ENCODE measurements at places on chromosomes 7 and 10.

DNA sequence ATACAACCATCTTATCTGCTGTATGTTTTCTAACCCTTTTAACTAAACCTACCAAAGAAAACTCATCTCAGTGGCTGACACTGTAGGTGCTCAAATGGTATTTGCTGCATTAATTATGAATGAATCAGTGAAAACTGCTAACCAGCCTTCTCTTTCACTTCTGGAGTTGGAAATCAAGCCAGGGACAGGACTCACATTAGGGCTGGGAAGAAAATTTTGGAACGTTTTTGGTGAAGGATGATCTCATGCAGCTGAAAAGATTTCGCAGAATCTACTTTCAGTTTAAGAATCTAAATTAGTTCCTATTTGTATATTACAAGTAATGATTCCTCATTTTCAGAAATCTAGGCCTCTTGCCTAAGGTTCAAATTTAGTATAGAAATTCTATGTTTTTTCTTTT is 12.9 kb downstream of the MTPN start:
- no peak for DNase-seq

GRCh38 chr7:99040104-99040958 is 103.6 kb downstream of the SMURF1 start:
- DNase-seq = no peak

GRCh38 chr10:24034571-24034970 is 174.4 kb upstream of the KIAA1217 start:
- DNase-seq = no peak

DNA sequence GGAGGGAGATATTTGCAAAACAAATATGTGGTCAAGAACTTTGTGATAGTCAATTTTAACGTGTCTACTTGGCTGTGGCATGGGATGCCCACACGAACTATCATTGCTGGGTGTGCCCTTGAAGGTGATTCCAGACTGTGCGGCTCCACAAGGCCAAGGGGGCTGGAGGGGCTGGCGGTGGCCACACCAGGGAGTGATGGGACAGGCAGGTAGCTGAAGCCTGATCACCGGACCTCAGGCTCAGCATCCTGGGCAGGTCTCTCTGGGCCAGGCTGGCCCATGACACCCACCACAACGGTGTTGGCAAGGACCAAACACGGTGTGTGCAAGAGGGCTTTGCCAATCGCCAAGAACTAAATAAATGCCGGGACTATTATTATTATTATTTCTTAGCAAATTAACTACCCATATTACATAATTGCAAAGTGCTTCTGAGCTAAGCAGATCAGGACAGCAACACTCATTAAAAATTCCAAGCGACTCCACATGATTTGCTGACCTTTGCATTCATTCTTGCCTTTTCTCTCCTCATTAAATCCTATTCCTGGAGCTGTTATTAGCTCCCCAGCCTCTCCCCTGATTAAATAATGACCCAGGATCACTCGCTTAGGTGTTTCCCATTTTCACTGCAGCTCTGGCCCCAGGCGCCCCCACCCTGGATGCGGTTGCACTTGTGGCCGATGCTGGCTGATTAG is 35.4 kb upstream of the PPP2R2D start:
- DNase-seq = no peak

- DNase-seq = no peak
Observed at GRCh38 chr10:116452338-116452720, 24.7 kb downstream of the PNLIPRP3 start.

DNA sequence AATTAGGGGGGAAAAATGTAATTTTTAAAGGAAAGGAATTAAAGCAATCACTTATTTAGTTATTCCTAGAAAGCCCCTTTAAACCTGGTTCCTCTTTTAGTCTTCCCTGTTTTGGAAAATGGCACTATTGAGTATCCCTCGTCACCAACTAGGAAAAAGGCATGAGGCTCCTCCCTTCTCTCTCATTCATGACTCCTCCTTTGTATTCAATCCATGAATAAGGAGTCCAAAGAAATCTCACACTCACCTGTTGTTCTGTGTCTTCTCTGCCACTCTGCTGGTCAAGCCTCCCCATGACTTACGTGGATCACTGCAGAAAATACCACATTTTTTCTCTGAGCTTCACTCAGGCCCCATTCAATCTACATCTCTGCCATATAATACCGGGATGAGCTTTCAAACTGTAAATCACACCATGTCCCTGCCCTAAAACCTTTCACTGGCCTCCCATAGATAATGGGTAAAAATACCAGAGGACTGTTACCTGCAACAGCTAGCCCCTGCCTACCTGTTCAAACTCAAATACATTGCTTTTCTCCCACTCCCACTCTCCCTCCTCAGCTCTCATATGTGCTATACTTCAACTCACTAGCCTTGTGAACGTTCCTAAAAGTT is 5.5 kb upstream of the VWDE start:
- DNase-seq = no peak
